Substantia nigra (tissue), 51 donors: ENCODE measurements at places on chromosomes 11 and 22.

DNA sequence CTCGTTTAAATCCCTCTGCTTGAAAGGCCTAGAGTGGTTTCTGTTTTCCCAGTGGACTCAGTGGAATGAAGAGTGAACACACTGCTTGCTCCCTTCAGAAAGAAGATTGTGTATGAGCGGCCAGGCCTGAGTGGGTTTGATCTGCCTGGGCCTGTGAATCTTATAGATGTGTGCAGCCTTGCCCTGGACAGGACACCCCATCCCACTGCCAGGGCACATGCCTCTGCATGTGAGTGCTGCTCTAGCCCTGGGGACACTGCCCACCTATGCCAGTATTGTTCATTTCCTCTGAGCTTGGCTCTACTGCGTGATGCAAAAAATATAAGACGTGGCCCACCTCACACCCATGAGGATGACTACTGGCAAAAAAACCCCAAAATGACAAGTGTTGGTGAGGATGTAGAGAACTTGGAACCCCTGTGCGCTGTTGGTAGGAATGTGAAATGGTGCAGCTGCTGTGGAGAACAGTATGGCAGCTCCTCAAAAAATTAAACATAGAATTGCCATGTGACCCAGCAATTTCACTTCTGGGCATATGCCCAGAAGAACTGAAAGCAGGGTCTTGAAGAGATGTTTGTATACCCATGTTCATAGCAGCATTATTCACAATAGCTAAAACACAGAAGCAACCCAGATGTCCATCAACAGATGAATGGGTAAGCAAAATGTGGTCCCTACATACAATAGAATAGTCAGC, 27.3 kb upstream of the NECTIN1 start:
- no peak for DNase-seq

- DNase-seq, result no peak
These were observed 49.7 kb downstream of the OTOG start for GRCh38 chr11:17596711-17597110.

DNA sequence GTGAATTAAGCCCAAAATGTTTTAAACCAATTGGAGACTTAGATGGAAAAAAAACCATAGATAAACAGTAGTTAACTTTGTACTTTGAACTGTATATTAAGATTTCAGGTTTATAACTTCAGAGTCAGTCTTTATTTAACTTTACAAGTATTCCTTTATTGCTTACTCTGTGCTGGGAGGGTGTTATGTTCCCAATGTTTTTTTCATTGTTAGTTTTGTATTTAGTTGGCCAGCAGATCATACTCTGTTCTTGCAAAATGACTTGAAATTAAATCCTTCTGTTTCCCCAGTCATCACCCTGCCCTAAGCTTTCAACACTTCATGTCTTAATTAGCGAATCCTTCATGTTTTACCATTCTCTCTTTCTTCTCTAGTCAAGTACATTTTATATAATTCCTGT, 25.3 kb downstream of the SIK2 start:
- DNase-seq, result no peak

- DNase-seq, result no peak
These were observed 28.8 kb downstream of the ACER3 start for GRCh38 chr11:76889411-76889975.

DNA sequence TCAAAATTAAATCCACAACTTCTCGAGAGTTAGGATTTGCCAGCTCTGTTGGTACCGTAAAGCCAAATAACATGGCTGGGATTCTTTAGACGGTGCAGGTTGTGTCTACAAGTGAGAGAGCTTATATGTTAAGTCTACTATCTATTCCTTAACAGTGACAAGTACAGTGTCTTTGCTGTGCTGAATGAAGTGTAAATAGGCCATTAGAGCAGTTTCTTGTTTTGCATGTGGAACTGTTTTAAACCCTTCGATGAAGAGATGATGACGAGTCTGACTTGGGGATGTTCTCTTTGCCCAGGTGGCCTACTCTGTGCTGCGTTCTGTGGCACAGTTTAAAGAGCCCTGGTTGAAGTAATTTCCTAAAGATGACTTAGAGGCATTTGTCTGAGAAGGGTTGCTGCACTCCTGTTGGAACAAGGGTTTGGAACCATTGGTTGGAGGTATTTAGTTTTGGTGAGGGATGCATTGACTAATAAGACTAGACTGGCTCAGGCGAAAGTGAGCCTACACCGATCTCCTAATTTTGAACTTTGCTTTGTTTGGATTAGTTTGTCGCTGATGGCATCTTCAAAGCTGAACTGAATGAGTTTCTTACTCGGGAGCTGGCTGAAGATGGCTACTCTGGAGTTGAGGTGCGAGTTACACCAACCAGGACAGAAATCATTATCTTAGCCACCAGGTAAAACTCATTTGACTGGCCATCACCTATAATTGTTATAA, 988 bp downstream of the RPS3 start:
- DNase-seq, result no peak

DNA sequence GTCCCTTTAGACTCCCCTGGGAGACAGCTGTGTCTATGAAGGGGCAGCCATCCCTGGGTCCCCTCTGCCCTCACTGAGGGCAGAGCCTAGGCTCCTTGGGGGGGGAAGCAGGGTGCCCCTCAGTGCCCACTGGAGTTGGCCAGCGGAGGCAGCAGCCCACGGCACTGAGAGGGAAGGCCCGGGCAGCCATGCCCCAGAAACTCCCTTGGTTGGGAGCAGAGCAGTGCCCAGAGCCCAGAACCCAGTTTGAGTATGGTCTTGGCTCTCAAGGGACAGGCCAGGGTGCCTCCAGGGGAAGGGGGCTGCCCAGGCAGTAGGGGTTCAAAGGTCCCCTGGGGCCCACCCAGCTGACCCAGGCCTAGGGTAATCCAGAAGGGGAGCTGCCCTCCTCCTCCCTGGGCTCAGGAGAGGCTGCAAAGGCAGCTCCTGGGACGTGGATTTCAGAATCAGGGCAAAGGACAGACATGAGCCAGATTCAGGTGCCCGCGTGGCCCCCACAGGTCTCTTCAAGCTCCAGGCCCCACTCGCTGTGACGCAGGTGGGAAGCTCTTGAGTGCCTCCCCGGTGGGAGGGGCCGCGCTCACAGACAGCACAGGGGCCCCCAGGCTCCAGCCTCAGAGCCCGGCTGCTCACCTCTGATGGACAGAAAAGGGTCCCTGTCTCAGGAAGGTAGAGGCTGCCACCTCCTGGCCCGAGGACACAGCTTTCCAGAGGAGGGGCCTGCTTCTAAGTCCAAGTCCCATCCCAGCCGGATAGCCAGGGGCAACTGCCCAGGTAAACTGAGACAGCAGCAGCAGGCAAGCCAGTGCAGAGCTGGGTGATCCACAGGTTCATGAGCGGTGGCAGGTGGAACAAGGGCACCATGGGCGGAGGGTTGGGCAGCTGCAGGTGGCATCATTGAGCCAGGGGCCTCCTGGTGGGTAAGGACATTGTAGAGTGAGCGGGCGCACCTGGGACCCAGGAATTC, 2.6 kb downstream of the C11orf21 start:
- no peak for DNase-seq

- no peak for DNase-seq
These were observed 84.0 kb upstream of the PITPNB start for GRCh38 chr22:28002863-28003565.

DNA sequence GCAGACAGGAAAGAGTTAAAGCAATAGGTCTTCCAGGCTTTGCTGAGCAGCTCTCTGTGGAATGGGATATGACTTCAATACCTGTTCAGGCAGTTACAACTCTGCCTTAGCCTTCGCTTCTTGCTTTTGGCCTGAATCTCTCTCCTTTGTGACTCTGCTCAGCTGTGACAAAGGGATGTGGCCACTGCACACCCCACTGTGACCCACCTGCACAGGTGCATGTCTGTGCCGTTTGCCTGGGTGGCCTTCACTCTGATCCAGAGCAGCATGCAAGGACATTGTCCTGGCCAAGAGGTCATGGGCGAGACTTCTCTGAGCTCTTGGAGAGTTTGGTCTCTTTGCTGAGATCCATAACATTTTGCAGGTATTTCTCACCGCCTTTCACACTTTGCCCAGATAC, 891.3 kb downstream of the BRD1 start:
- DNase-seq, result no peak

- DNase-seq, result no peak
These were observed 22.6 kb downstream of the C11orf71 start for GRCh38 chr11:114377612-114378267.

- DNase-seq, result no peak
These were observed 16.5 kb downstream of the TANGO2 start for GRCh38 chr22:20037419-20037818.

DNA sequence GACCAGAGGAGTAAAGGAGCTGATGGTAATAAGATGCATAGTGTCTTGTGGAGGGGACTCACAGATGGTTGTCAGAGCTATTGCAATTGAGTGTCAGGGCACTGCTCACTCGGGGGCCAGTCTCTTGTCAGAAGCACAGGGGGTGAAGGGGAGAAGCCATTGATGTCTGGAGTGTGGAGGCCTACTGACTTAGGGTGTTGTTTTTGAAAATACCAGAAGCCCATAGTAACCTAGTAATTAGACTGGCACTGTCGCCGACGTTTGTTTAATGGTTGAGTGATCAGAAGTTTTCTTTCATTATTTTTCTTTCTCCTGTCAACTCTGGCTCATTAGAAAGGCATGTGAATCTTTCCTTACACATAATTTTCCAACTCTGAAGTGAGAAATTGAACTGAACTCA, 151.6 kb upstream of the TENM4 start:
- no peak for DNase-seq

- no peak for DNase-seq
These were observed 61.2 kb upstream of the RRAS2 start for GRCh38 chr11:14420223-14420622.
